ENCODE measurements at places on chromosomes 4 and X.

DNA sequence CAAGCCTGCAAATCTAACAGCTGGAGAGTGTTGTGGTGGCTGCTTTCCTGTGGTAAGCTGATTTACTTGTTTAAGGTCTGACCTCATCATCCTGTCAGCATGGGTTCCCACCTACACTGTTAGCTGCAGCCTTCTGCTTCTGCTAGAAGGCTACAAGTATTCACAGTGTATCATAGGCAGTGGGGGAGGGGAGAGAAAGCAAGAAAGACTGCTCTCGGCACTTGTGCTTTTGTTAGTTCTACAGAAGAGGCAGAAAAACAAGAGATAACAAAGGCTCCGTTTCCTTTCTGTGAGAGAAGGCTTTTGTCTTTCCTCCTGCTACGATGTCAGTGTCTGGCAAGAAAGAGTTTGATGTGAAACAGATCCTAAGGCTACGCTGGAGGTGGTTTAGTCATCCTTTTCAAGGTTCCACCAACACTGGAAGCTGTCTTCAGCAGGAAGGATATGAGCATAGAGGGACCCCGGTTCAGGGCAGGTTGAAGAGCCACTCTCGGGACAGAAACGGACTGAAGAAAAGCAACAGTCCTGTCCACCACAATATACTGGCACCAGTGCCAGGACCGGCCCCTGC is at the start of gene KLHL4:
KLHL4 (plus strand) TSS at position 232 of the 571 bp plus-strand sequence; CDS start at position 324, 92 bp downstream.
- no peak for DNase-seq

GRCh38 chrX:72107841-72108595 is 23.7 kb downstream of the RTL5 start:
- no peak for DNase-seq

DNA sequence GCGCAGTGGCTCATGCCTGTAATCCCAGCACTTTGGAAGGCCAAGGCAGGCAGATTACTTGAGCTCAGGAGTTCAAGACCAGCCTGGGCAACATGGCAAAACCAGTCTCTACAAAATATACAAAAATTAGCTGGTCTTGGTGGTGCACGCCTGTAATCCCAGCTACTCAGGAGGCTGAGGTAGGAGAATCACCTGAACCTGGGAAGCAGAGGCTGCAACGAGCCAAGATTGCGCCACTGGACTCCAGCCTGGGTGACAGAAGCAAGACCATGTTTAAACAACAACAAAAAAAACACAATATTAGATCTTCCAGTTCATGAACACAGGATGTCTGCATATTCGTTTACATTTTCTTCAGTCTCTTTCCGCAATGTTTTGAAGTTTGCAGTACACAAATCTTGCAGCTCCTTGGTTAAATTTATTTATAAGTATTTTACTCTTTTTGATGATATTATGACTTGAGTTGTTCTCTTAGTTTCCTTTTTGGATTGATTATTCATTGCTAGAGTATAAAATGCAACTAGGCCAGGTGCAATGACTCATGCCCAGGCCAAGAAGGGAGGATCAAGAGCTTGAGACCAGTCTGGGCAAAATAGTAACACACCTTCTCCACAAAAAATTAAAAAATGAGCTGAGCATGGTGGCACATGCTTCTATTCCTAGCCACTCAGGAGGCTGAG is 30.4 kb upstream of the ABCG2 start:
- no peak for DNase-seq

DNA sequence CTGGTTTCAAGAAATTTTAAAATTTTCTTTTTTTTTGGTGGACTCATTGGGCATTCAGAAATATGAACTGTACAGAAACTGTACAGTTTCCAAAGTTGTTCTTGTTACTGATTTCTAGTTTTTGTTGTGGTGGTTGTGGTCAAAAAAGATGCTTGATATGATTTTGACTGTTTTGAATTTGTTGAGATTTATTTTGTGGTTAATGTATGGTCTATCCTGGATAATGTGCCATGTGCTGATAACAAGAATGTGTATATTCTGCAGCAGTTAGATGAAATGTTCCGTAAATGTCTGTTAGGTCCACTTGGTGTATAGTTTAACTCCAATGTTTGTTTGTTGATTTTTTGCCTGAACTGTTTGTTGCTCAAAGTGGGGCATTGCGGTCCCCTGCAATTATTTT is 127.6 kb upstream of the NUDT6 start:
- no peak for DNase-seq

DNA sequence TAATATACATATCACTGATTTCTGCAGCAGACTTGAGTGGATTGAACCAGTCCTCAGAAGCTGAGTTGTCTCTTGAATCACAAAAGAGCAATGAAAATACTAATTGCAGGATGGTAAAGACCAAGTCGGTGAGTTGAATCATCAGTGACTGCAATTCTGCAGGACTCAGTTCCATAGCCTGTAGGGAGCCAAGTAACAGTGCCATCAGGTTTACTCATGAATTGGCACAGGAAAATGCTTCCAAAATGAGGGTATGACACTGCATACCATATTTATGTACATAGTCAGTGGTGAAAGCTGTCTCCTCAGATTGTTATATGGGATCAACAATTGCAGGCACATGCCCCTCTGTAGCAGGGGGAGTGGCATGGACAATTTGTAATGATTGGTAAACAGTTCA is 192.8 kb downstream of the CCNG2 start:
- DNase-seq: no peak

GRCh38 chrX:155998116-155998515 is 620 bp downstream of the IL9R start:
- DNase-seq: no peak

DNA sequence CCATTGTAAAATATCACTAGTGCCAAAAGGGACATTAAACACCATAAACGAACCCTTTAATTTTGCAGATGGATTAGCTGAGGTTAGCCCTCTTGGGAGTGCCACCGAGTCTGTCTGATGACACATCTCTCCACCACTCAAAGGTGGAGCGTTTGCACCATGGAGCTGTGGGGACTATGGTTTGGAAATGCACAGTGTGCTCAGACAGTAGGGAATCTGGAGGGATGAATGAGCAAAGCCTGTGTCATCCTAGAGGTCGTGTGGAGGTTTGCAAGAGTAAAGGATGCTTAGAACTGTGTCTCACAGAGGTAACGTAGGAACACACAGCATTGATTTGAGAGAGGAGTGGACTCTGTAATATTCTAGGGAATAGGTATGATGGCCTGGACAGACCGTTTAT is 93.7 kb downstream of the CLNK start:
- DNase-seq: no peak

GRCh38 chr4:55358668-55359067 is 12.6 kb downstream of the SRD5A3 start:
- no peak for DNase-seq

DNA sequence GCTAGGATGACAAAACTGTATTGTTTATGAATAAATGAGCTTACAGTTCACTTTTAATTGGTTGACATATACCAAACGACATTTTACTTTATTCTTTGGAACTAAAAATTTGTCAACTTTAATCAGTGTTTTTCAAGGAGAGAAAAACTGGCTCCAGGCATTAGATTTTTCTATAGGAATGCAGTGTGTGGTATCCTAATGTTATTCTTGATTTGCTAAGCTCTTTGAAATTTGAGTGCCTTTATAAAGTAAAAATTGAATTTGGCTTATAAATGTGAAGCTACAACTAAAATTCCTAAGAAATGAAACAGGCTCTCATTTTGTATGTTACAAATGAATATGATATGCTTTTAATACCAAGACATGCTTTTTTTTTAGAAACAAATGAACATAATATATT is 442.2 kb upstream of the TRAM1L1 start:
- DNase-seq: no peak

DNA sequence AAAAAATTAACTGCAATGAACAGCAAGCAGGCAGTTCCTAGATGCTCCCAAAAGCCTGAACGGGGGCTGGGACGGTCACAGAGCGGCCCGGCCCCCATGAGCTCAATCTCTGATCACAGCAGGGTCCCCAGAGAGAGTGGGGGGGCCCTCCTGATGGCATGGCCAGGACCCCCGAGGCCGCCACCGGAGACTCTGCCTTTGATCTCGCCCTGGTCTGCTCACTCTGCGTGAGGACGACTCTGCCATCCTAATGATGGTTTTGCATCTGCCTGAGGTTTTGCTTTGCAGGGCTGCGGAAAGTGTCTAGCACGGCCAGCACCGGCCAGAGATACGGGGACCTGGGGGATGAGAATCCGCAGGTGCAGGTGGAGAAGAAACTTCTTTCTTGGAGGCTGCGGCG is 103.8 kb downstream of the SHOX start:
- DNase-seq: no peak

DNA sequence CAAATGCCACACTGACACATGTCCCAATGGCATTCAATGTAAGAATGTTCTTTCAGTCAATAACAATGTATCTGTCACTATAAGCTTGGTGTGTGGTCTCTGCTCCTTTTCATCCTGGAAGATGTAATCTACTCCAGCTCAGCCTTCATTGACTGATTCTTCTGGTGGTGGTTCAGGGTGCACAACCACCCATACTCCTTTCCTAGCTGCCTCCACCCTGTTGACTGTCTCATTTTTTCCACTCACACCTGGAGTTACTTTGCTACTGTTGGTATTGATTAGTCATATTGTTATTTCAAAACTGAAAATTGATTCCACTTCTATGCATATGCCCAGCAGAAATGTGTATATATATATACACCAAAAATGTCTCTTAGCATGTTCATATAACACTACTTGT is 140.5 kb downstream of the ASB9 start:
- no peak for DNase-seq

GRCh38 chr4:147848634-147849033 is 116.7 kb downstream of the ARHGAP10 start:
- no peak for DNase-seq

Data from stimulated activated CD4-positive, alpha-beta T cell treated with anti-CD3 and anti-CD28 coated beads, Interleukin-1b, Interleukin-23, amount 100 ng/mL, for 1 hour (primary cell).